ENCODE measurements at places on chromosomes 13 and 19. TPM values are rescaled to one million over a fixed set of nuclear protein-coding genes. Genes with fewer than 3 reads are reported as not detected.

The GNA15 gene
- not detected for total RNA-seq

The GRK1 gene
- total RNA-seq, result 1.7 TPM

The ARRDC5 gene
- total RNA-seq, result not detected

The CEACAM16 gene
- not detected for total RNA-seq

The FIZ1 gene
- total RNA-seq, result 19.7 TPM

DNA sequence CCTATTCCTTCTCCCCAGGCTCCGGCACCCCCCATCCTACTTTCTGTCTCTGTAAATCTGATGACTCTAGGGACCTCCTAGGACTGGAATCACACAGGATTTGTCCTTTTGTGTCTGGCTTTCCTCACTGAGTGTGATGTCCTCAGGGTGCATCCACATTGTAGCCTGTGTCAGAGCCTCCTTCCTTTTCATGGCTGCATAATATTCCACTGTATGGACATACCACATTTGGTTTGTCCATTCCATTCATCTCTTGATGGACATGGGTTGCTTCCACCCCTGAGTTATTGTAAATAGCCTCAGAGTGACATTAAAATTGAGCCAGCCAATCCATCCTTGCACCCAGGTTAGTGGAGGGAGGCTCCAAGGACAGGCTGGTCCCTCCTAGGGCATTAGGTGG lies 22.8 kb upstream of the NMRK2 start:
- DNase-seq, result no peak

GRCh38 chr13:80447747-80448146 lies 106.8 kb upstream of the SPRY2 start:
- DNase-seq, result no peak

GRCh38 chr13:42924344-42924743 lies 67.7 kb downstream of the EPSTI1 start:
- no peak for DNase-seq

DNA sequence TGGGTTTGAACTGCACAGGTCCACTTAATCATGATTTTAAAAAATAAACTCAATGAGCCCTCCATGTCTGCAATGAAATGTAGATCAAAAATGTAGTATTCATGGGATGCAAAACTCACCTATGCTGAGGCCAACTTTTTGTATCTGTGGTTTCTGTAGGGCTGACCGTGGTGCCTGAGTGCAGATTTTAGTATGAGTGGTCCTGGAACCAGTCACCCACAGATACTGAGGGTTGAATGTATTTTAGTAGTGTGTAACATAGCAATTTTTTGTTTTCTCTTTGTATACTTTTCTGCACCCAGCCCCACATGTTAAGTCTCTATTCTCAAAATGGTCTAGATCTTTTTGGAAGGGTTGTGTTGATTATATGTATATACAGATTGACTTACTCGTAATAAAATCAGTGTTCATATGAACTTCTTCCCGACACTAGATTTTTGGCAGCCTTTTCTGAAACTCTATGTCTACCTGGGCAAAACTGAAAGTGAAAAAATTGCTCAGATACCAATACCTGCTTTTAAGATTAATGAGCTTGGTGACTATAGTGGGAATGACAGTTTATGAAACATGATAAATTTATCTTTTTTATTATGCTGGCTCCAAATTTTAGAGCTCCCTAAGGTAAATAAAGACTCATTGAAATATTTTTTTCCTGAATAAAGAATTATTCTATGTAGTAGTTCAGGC lies 51.6 kb downstream of the DNAJC15 start:
- DNase-seq, result no peak

DNA sequence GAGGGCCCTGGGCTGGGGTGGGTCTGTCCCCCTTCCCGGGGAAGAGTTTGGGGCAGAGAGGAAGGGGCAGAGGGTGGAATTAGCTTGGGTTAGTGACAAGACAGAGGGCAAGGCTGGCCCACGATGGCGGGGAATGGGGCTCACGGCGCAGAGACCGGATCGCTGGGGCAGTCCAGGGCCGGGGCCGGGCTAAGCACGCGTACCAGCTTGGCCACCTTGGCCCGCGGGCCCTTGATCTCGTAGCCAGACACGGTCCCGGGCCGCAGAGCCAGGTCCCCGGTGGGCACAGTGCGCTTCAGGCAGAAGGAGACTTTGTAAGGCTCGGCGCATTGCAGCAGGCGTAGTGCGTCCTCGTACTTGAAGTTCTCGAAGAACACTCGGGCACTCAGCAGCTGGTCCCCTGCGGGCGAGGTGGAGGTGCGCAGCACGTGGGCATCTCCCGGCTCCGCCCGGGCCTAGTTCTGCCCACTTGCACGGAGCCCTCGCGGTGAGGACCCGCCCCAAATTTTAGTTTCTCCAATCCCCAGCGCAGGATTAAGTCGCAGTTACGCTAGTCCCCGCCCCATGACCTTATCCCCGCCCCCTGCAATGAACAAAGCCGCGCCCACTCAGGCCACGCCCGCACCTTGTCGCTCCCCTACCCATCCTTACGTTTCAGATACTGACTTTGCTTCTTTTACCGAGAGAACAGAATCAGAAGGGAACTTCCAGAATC lies 8.6 kb upstream of the HIPK4 start:
- peak; percentile 96 for DNase-seq

All from endodermal cell (in vitro differentiated cells).